ENCODE measurements at places on chromosomes 1 and 21.

GRCh38 chr1:109969146-109969829, 15.3 kb upstream of the AHCYL1 start:
- no peak for DNase-seq

DNA sequence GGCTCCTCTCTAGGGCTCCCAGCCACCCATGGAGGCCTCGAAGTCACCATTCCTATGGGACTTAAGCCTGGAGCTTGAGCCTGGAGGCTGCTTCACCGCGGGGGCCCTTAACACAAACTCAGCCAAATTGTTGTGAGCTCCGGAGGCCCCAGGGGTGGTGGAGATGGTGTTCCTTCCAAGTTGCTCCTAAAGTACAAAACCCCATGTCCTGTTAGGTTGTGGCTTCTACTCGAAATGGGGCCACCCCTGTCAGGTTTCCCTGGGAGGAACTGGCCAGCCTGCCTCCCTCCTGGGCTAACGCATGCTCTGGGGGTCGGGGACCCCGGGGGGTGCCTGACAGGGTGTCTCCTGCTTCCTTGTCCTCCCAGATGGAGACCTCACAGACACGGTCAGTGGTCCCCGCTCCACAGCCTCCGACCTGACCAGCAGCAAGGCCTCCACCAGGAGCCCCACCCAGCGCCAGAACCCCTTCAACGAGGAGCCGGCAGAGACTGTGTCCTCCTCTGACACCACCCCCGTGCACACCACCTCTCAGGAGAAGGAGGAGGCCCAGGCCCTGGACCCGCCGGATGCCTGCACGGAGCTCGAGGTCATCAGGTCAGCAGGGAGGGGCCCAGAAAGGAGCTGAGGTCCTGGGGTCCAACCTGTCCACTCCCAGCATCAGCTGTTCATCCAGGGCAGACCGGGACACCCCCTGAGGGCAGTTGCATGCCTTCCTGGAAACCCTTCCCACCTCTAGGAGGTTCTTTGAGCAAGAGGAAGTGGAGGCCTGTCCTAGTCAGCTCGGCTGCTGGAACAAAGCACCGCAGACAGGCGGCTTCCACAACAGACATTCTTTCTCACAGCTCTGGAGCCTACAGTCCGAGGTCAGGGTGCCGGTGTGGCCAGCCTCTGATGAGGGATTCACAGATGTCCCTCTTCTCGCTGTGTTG, 10.8 kb upstream of the SLC25A34 start:
- no peak for DNase-seq

DNA sequence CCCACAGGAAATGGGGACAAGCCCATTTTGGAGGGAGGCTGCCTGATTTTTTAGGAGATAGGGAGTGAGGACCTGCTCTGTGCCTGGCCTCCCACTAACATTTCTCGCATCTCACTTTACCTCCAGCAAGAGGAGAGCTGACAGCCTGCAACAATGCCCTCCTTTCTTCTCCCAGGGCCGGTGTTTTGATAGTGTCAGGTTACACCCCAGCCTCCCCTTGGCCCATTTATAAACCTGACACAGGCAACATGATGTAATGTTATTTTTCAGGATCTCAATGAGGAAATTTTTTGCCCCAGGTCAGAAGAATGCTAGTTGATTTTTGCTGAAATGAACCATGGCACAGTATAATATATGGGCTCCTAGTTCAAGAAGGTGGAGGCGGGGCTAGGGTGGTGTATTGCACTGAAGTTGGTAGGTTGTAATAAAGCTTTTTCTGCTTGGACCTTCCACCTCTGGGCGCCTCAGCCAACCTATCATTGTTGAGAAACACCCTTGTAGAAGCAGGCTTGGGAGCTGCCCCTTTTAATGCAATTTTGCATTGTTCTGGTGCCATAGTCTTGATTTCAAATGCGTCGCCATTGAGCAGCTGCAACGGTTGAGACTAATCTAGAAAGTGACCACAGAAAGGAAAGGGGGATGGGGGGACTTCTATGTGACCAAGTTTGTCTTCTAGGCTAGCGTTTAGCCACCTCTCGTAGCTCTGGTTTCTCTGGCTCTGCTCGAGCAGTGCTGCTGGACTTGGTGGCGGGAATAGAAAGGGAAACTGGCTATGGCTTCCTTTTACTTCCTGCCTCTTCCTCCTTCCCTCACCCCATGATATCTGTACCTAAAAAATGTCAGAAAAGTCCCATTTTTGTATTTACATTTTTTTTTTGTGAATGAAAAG, 53.0 kb downstream of the PBX1 start:
- no peak for DNase-seq

- DNase-seq, result no peak
These were observed 52.5 kb downstream of the LRRC8D start for GRCh38 chr1:89873288-89873687.

GRCh38 chr1:231194476-231194842, 32.6 kb downstream of the TRIM67 start:
- no peak for DNase-seq

GRCh38 chr1:183404476-183404875, 13.7 kb downstream of the NMNAT2 start:
- no peak for DNase-seq

- no peak for DNase-seq
These were observed 1.8 kb upstream of the SLC25A34 start for GRCh38 chr1:15734296-15734695.

DNA sequence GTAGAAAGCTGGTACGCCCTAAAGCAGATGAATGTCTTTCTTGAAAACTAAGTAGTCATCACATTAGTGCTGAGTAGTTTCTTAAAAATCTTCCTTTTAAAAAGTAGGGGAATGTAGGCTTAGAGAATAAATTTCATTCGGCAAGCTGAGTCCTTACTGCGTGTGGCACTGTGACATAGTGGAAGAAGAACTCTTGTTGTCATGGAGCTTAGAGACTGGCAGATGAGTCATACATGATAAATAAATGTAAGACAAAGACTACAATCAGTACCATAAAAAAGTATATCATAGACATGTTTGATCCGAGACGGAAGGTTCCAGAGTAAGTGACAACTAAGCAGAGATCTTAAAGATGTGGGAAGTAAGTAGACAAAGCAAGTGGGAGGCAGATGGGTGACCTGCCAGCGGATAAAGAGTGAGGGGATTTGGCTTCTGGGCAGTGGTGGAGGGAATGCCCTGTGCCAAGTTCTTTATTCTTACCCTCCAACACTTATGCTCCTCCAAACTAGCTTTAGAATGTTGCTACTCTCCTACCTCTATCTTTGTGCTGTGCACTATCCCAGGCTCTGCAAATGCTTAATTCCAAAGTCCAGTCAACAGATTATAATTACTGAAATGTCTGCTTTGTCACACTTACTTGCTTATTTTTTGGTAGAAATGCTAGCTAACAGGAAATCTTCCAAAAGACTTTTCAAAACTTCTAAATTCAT, 608.5 kb upstream of the USP24 start:
- DNase-seq, result no peak

DNA sequence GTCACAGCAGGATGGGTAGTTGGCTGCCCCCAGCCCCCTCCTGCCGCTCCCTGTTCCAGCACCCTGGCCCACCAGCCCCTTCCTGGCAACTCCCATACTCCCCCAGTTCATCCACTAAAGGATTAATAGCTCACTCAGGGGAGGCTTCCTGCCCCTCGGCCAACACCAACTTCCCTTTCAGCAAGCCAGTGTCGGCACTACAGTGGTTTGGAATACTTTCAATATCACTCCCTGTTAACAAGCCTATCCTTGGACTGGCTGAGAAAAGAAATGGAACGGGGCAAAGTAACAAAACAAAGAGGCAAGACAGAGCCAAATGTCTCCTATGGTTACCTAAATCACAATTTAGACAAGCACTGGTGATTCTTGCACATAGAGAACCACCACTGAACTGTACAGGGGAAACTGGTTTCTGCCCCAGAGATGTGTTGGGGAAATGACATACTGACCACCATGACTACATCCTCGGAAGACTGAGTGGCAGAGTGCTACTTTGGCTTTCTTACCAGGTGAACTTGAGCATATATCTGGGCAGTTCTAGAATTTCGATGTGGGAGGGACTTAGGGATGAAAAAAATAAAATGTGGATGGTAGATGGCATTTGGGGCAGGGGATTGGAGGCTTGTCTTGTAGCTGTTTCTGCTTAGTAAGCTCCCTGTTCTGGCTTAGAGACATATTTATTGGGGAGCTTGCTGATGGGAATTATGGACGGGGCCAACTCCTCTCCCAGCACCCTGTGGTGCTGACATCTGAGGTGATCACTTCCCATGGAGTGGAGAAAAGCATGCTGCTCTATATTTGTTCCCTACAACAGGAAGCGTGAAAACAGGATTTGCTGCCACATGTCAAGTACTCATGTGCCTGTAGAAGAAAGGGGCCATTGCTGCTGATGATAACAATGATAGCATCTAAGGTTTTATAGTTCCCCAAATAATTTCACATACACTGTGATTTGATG, 7.1 kb upstream of the CAPN2 start:
- DNase-seq, result no peak

DNA sequence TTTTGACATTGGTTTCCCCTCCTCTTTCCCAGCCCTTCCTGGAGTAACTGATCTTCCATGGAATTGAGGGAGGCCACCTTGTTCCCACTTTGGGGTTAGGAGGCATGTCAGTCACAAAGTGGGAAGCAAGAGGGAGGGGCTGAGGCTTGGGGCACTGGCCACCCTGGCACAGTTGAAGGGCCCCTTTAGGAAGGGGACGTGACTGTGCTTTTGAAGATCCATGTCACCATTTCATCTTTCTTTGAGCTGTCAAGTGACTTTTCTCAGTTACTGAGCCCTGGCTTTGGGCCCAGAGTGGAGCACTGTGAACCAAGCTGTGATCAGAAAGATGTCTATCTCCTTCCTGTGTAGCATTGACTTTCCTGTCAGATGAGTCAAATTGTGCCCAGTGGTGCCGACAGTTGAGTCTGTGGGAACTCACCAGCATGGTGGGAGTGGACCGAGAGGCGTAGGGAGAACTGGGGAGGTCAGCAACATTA, 38.5 kb upstream of the TDRD10 start:
- peak; percentile 37 for DNase-seq

DNA sequence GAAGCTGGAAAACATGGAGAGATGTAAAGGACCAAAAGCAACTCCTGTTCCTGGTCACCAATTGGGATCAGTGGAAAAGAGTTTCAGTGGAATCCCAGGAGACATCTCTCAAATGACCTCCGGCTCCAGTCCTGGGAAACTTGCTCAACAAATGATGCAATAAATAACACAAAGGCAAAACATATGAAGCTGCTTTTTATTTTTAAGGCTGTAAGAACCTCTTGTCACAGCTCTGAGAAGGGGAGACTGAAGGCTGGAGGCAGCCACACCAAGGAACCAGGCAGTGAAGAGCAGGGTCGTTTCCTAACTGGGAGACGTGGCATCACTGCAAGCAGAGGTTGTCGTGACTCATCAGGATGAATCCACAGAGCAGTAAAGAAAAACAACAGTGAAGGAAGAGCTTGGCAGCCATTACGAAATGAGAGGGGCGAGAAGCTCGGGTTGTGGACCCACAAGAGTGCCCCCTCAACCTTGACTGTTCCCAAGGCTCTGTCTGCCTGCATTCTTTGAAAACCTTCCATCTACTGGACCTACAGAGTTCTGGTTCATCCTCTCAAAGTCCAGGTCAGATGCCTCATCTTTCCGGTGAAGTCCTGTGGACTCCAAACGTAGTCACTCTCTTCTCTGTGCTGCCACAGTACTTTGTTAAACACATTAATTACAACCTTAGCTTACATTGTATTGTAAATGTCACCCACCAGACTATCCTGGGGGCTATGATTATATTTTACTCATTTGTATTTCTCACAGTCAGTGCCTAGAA, 32.1 kb downstream of the JAK1 start:
- peak; percentile 22 for DNase-seq

DNA sequence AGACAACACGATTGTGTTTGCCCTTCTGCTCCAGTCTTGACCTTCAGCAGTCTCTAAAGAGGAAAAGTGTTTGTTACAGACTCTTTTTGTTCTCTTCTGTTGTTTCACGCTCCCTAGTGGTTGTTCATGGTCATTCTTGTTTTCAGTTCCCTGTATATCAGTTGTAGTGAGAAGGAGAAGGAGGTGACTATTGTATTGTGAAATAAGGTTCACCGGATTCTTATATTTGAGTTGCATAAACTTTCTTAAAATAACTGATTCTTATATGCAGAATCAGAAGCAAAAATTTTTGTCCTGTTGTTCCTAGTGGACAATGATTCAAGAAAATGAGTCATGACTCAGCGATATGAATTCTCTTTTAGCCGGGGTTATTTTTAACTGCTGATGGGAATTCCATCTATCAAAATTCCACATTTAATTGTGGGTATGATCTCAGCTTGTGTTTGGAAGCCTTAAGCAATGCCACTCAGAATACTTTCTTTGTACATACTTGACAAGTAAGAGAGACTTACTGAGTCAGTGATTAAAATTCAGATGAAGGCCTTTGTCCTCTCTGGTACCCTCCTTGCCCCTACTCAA, 152.2 kb downstream of the CLEC20A start:
- no peak for DNase-seq

- no peak for DNase-seq
These were observed 267.3 kb downstream of the LTN1 start for GRCh38 chr21:28725396-28725795.

GRCh38 chr1:4931486-4931885, 277.1 kb downstream of the AJAP1 start:
- no peak for DNase-seq

- DNase-seq, result no peak
These were observed 73.6 kb downstream of the PGBD5 start for GRCh38 chr1:230352537-230352936.

- no peak for DNase-seq
These were observed 813.4 kb downstream of the ADGRL2 start for GRCh38 chr1:82614090-82614489.

GRCh38 chr1:99755664-99756063, 10.8 kb downstream of the FRRS1 start:
- DNase-seq, result no peak

- DNase-seq, result no peak
These were observed 20.3 kb upstream of the KAZN start for GRCh38 chr1:14578156-14578555.

DNA sequence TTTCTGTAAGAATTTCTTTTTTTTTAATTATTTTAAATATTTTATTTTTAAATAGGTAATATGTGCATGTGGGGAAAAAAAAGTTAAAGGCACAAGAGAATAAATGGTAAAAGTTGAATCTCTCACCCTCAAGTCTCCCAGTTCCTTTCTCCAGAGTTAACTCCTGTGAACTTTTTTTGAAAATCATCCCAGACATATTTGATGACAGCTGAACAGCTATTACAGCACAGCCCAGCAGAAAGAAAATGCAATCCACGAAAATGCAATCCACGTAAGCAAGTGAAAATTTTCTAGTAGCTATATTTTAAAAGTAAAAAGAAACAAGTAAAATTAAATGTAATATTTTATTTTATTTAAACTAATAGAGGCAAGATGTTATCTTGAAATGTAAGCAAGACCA, 310.0 kb upstream of the RUNX1 start:
- no peak for DNase-seq

- peak; percentile 87 for DNase-seq
These were observed 2.8 kb upstream of the C1orf162 start for GRCh38 chr1:111471012-111471411.

- peak; percentile 45 for DNase-seq
These were observed at the start of gene ECE1 for GRCh38 chr1:21289700-21290545. TSS of gene ECE1 (minus strand) at chr1:21290463. CDS start at chr1:21290414, 49 bp downstream.

Data from CD4-positive, alpha-beta T cell treated with Interferon gamma for 1 hour (primary cell).